Hematopoietic multipotent progenitor cell treated with erythropoietin and hydrocortisone succinate and interleukin-3 and kit ligand, for 4 days (in vitro differentiated cells): ENCODE measurements at places on chromosomes 16 and 17.
A peak's percentile ranks its signal among the peaks of the same experiment; 100 is the strongest.

- peak; percentile 88 for DNase-seq
Measured at GRCh38 chr16:81745704-81746558, 33.2 kb upstream of the PLCG2 start.

DNA sequence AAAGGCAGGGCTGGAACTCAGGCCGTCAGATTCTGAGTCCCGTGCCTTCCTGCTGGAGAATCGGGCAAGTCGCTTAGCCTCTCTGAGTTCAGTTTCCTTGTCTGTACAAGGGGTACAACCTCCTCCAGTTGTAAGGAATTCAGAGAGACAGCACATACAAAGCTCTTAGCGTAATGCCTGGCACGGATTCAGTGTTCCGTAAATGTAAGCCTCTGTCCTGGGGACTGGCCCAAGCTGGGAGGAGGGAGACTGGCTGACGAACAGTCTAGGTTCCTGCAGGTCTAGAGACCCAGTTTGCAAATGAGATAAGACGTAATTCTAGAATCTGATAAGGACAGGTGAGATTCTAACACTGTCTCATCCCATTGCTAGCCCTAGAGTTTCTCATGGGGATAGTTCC, 9.9 kb downstream of the METTL22 start:
- DNase-seq: no peak

GRCh38 chr16:84942786-84943185, 68.5 kb downstream of the ZDHHC7 start:
- DNase-seq: no peak

GRCh38 chr17:78853926-78854394, 13.3 kb upstream of the USP36 start:
- peak; percentile 53 for DNase-seq

DNA sequence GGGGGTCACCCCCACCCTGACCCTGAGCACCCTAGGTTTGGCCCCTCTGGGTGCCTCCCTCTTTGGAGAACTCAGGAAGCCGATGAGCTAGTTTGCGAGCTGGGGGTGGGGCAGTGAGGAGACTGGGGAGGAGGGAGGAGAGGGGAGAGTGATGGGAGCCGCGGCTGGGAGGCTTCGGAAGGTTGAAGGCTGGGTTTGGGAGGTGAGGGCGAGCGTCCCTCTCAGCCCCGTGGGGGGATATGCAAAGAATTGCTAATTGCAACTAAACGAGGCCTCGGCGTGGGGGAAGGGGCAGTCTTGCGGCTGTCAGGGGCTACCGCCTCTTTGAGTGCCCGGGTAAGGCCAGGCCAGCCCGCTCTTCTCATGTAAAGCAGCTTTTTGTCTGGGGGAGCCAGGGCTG, 17.6 kb upstream of the FZD2 start:
- no peak for DNase-seq

- DNase-seq: peak; percentile 86
Measured at GRCh38 chr16:89315791-89316581, 98.5 kb downstream of the ZNF778 start.

GRCh38 chr17:81998212-81998611, 20.8 kb downstream of the ASPSCR1 start:
- no peak for DNase-seq

GRCh38 chr17:20083156-20083859, 74.1 kb downstream of the SPECC1 start:
- DNase-seq: no peak

GRCh38 chr17:30552994-30553566, 75.9 kb downstream of the GOSR1 start:
- DNase-seq: no peak

DNA sequence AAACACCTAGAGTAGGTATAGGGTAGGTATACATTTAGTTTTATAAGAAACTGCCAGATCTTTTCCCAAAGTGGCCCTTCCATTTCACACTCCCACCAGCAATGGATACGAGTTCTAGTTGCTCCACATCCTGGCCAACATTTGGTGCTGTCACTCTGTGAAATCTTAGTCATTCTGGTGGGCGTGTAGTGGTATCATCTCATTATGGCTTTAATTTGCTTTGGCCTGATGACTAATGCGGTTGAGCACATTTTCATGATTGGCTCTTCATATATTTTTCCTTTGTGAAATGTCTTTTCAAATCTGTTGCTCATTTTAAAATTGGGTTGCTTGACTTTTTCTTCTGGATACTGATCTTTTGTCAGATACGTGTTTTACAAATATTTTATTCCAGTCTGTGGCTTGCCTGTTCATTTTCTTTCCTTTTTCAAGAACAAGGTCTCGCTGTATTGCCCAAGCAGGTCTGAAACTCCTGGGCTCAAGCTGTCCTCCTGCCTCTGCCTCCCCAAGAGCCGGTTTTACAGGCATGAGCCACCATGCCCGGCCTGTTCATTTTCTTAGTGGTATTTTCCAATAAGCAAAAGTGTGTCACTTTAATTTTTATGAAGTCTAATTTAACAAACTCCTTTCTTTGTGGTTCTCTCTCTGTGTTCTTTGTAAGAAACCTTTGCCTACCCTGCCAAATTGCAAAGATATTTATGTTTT, 192.4 kb downstream of the SEC14L1 start:
- DNase-seq: peak; percentile 38

- no peak for DNase-seq
Measured at GRCh38 chr17:17842111-17842876, 5.5 kb upstream of the SREBF1 start.

GRCh38 chr17:78316867-78317789, 42.7 kb downstream of the SOCS3 start:
- no peak for DNase-seq

DNA sequence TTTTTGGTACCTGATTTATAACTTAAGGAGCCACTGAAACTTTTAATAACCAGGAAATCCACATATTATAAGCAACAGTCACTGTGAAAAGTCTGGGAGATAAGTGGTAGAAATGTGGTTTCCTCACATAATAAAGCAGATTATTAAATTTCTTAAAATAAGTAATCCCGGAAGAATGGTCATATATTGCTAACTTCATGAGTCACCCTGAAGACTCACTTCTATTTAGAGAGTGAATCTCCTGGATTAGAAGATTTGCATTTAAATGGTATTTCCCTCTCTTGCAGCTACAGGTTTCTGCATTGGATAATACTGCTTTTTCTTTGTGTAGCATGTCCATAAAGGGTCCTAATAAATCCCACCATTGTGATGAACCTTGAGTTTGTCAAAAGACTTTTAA, 1286.8 kb upstream of the CDH8 start:
- no peak for DNase-seq

DNA sequence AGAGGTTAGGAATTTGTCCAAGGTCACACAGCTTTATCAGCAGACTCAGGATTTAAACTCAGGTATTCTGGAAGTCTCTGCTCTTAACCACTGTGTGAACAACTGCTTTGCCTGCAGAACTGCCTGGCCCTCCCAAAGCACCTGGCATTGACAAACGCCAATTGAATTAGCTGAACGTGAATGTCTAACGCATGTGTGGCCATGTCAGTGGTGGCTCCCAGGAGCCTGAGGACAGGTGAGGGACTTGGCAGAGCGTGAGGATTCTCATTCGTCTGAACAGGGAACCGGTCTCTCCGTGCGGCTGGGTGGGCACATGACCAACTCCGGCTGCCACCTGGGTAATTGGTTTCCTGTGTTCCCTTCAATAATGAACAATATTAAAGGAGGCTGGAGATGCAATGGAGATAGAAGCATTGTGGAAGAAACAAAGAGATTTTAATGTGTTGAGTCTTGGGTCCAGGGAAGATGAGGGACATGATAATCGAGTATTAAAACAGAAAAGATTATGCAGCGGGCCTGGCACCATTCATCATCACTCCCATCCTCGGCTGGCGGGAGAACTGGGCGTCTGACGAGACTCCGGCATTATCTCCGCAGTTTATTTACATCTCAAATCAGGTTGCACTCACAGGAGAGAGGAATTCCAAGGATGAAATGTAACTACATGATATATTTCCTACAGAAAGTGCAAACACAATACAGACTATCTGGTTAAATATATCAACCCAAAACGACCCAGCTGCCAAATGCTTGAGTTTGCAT, 113.5 kb downstream of the NPIPB5 start:
- no peak for DNase-seq

- no peak for DNase-seq
Measured at GRCh38 chr17:34859652-34860051, 101.6 kb downstream of the CCT6B start.

- no peak for DNase-seq
Measured at GRCh38 chr16:4894276-4895150, 42.4 kb downstream of the PPL start.

DNA sequence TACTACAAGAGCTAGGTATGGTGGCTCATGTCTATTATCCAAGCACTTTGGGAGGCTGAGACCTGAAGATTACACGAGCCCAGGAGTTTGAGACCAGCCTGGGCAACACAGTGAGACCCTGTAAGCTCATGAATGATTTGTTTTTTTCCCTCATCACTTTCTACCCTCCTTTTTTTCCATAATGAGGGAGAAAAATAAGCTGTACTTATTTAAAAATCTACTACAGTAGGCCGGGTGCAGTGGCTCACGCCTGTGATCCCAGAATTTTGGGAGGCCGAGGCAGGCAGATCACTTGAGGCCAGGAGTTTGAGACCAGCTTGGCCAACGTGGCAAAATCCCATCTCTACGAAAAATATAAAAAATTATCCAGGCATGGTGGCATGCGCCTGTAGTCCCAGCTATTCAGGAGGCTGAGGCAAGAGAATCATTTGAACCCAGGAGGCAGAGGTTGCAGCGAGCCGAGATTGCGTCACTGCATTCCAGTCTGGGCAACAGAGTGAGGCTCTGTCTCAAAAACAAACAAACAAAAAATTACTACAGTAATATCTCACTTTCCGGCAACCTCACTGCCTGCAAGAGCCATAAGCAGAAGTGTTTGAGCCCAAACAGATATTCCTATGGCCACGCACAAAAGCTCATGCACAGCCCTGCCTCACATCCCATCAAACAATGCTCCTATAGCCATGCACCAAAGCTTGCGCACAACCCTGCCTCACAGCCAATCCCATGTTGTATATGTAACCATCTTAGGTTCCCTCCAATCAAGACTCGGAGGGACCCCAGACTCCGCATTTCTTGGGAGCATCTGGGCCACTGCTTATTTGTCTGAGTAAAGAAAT, 37.4 kb downstream of the TK2 start:
- no peak for DNase-seq

DNA sequence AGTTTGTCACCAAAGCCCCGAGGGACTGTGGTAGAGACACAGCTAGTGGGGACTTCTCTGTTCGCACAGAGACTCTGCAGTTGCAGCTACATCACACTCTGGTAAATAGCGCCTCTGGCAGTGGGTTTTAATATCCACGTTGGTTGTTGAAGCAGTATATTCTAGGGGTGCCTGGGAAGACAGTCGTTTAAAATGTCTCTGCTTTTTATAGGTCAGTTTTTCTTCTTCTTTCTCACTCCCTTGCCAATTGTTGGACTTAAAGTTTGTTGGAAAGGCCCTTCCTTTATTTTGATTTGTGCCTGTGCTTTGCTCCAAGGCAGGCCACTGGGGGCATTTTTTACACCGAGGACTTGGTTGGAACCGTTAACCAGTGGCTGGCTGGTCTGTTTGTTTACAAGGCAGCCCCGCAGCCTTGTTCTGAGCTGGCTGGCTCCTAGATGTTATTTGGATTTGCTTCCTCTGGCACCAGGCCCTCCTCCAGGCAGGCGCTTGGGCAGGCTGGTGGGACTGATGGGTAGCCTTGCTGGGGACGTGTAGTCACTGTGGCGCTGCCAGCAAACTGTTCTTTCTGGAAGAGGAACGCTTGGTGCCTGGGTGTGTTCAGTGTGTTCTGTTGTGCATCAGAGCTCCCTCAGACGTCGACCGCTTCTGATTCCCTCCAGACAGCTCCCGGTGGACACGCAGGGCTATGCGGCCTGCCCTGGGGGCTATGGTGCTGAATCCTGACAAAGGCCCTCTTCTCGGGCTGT, 218.2 kb upstream of the CHMP6 start:
- DNase-seq: peak; percentile 29

DNA sequence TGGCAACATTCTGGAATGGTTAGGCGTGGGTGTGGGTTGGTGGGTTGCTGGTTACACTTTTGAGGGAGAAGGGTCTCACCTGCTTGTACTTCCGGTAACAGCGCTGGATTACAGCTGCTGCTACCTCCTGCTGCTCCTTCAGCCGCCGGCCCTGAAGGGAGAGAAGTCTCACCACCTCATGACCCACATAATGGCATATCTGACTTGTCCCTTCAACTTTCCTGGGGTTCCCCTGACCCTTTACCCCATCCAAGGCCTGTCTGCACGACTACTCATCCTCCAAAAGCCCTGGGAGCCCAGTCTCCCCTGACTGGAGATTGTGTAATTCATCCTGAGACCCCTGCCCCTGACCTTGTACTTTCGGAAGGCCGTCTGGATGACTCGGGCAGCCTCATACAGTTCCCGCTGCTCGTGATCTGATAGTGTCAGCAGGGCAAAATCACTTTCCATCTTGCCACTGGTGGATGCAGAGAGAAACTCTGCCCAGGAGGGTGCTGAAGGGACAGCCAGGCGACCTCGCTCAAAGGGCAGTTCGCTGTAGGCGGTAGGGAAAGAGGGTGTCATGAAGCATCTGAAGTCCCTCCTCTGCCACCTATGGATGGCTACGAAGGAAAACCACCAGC, 2.0 kb upstream of the SPAG7 start:
- no peak for DNase-seq

DNA sequence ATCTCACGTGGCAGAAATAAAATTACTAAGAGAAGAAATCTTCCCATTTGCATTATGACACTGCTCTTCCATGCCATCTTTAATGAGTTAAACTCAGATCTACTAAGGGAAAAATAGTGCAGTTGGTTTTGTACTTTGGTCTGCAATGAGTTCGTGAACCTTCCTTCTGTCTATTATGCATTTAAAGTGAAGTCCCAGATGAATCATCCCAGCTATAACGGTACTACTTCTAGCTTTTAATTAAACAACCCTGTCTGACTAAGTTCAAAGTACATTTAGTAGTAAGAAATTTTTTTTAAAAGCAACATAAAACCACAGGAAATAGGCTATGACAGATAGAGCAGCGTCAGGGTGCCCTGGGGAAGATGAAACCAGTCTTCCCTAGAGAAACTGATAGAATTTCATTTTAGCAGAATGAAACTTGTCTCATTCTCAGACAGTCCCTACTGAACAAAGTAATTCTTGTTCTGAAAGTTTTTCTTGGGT, 1.8 kb downstream of the TMIGD1 start:
- DNase-seq: peak; percentile 67

GRCh38 chr16:84498223-84498610, 6.2 kb downstream of the MEAK7 start:
- no peak for DNase-seq

DNA sequence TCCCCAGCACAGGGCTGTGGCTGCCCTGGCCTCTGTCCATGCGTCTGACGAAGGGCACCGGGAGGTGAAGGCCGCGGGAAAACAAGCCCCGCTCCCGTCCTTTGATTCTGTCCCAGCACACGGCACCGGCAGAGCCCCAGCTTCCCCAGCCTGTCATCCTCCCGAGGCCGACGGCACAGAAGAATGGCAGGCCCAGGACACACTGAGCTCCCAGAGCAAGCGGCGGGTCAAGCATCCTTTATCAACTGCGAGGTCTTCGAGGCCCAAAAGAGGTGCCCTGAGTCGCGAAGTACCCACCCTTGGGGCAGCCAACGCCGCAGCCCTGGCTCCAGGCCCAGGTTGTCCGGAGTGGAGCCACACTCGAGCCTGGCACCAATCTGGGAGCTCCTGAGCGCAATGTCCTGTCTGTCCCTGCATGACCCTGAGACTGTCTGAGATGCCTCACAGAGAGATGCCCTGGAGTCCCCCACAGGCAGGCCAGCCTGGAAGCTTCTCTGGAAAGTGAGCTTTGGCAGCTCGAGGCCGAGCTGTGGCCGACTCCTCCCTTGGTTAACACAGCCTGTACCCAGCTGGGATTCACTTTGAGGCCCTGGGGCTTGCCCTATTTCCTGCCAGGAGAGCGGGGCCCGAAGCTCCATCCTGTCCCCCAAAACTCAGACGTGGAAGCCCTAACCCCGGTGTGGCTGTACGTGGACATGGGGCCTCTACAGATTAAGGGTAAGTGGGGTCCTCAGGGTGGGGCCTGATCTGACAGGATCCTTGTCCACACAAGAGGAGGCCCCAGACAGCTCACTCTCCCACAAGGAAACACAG, 23.3 kb downstream of the SLC7A5 start:
- no peak for DNase-seq
